ENCODE measurements at places on chromosomes 6 and 20.

DNA sequence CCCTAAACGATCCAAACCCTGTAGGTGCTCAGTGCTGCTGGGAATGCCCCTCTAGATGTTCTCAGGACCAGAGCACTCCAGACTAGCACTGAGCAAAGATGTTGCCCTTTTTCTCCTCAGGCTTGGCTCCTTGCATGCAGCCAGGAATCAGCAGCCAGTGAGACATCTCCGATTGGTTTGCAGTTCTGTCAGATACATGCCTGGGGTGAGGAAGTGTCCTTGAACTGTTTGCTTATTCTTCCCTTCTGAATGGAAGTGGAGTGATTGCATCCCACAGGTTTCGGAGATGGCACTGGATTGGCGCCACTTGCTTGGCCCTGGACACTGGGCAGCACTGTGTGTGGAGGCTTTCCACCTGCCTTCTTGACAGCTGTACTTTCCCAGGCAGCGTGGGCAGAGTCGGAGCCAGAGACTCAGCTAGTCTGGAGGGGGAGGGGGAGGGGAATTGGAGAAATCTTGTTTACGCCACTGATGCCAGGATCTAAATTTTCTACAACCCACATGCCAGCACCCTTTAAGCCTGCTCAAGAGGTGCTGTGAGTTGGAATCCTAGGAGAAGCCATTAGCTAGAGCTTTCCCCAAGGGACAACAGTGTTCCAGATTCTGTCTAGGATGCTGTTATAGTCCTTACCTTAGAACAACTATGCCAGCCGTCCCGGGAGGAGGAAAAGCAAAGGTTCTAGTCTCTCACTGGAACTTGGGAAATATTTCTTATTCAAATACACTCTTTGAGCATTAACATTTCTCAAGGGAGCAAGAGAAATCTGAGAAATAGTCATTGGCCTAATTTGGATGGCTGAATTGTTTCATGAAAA is 49.2 kb upstream of the SASH1 start:
- DNase-seq = no peak

DNA sequence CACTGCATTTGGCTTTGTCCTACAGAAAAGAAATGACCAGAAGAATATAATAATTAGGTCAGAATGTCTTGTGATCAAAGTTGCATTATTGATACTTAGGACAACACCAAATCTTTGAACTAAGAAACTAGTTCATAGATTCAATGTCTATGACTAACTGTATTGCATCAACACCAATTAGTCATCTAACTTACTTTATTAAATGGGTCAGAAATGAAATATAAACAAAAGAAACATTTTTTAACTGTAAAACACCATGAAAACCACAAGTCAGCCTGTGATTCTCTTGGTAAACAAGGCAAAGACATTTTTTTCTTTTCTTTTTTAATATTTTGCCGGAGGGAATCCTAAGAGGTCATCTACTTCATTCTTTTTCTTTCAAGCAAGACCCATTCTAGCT is 114.1 kb upstream of the HDDC2 start:
- no peak for DNase-seq

GRCh38 chr6:127191716-127192115 is 73.2 kb downstream of the RSPO3 start:
- DNase-seq = no peak

DNA sequence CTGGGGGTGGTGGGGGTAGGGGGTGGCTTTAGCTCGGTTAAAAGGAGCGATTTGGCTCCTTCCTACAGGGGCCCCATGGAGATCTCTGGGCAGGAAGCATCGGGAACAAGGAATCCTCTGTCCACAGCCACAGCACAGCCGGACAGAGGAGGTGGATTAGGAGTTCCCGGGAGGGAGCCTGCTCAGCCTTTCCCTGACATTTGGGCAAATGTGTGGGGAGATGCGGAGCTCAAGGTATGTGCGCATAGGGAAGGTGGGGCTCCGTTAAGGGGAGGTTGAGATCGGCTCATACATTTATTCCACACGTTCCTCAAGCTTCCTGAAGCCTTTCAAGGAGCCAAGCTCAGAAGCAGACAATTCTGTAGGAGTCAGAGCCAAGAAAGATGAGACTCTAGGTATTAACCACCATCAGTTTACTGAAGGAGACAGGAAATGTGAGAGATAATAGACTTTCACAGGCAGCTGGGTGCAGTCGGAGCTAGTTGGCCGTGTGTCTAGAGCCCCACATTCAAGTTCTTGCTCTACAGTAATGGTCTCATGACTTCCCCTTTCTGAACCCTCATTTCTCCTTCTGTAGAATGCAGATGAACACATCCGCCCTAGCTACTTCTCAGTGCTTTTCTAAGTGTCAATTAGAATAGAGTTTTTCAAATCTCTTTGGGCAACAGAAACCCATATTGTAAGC is 40.8 kb upstream of the EPB41L1 start:
- no peak for DNase-seq

DNA sequence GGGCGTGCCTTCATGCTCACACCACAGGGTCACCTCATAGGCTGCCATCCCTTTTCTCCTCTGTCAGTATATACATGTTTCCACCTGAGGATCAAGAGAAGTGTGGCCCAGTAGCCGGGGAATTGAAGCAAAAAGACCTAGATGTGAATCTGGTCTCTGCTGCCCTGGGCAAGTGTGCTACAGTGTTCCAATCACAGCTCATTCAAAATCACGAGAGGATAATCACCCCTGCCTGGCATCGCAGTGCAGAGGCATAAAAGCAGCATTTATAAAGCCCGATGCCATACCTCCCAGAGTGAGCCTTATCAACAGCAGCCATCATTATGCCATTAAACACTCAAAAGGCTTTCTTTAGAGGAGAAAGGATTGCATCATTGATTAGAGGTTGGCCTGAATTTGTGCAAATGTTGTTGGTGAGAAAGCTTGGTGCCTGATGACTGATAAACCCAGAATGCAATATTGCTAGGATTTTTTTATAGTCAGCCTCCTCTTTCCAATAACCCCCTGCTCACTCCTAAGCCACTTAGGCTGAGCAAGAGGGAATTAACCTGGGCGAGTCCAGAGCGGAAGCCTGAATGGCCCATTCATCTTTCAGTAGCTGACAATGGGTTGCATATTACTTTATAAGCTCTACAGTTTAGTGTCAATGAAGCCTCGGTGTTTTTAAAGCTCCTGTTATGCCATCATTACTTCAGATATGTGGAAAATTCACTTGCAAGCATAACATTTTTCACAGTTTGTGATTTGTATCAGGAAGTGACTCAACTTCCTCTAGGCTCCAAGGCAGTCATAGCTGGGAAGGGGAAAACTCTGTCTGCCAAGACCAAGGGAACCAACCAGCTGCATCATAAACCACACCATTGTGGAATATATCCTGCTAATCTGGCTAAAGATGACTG is 92.5 kb upstream of the NXT1 start:
- DNase-seq = no peak

- no peak for DNase-seq
Observed at GRCh38 chr6:28875191-28875747, 48.5 kb downstream of the TRIM27 start.

GRCh38 chr6:138012682-138013081 is 94.5 kb downstream of the PERP start:
- no peak for DNase-seq

DNA sequence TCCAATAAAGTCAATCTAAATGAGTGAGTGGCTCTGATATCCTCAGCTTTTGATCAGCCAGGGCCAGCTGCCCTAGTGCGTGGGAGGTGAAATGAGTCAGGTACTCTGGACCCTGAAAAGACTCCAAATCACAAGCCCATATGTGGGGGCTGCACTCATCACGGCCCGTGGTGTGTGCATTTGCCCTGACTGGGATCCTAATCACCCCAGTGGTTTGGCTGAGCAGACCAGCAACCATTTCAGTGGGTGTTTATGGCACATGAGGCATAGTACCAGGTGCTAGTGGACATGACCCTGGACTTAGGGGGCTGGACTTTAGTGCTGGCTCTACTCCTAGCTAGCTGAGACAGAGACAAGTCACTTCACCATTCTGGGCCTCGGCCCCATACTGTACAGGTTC is 39.4 kb downstream of the SCML4 start:
- no peak for DNase-seq

DNA sequence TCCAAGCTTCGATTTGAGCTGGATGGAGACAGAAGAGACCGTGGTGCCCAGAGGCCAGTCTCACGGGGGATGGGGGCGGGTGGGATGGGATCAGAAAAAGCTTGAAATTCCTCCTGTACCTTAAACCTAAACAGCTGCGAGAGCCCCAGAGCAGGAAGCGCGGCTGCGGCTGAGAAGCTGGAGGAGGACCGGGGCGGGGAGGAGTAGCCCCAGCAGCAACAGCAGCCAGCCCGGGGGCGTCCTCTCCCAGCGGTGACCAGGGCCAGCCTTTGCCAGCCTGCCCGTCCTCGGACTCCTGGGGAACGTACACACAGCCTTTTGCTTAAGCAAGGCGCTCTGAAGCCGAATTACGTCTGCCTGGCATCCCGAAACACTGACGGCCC is 17.4 kb upstream of the PRDM13 start:
- DNase-seq = no peak

DNA sequence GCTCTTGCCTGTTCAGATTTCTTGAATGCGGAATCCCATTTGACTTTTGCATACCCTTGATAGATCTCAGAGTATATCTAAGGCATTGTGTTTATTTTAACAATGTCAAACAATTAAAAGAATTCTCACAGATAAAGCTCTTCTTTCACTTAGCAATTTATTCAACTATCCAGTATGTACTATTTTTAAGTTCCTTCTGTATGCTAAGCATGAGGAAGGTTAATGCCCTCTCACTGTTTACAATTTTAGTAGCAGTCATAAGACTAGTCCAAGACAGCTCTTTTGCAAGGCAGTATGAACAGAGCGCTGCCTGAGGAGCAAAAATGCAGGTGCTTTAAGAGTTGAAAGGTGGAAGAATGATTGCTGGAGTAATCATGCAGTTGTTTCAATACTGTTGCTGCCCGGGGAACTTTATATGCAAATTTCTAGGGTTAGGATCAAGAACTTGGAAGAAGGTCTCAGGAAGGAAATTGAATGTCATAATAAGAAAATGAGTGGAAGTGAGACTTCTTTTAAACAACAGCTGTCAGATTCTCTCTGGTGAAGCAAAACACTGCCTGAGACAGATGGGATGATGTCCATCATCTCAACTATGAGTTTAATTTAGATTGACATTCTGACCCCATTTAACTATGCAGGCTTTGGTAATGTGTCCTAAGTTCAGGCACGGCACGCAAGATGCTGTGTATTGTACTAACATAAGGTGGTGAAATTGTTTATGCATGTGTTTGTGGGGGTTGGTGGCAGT is 1303.5 kb upstream of the CITED2 start:
- DNase-seq = no peak

GRCh38 chr6:146460941-146461340 is 82.7 kb upstream of the RAB32 start:
- DNase-seq = no peak

GRCh38 chr6:107354451-107354850 is 104.9 kb downstream of the PDSS2 start:
- DNase-seq = no peak

DNA sequence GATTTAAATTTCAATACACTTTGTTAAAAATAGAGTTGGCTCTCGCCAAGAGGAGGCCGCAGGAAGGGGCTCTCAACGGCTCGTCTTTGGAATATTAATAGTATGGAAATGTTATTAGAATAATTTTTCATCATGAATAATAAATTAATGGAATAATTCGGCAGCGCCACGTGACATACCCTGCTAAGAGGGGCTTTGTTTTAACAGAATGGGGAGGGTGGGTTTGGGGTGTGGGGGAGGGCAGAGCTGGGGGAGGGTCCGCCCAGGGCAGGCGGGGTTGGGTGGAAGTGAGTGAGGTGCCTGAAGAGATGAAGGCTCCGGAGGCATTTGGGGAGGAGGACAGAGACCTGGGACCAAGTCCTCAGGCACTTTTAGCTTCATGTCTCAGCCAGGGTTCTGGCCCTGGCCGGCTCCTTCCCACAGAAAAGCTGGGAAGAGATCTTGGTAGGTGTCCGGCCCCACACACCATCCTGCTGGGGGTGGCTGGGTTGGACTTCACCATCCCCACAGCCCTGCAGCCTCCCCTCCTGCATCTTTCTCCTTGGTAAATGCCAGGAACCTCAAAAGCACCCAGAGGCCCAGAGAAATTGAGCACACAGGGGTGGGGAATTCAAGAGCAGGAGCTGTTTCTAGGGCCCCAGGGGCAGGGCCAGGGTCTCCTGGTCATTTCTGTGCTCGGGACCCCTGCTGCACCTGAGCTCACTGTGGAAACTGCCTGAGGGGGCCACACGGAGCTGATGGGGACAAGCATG is 93.6 kb upstream of the BHLHE23 start:
- DNase-seq = no peak

DNA sequence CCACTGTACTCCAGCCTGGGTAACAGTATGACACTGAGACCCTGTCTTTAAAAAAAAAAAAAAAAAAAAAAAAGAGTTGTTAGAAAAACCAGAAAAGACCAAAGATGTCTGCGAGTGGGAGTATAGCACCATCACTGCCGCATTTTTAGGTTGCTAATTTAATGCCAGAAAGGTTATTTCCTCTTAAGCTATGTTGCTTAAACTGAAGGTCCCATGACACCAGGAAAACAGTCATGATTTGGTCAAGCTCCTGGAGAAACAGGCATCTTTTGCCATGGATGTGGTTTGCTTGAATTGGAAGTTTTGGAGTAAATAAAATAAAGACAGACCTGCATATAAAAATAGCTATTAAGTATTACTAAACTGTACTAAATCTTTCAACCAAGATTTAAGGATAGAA is 68.3 kb upstream of the TNFRSF21 start:
- DNase-seq = no peak

DNA sequence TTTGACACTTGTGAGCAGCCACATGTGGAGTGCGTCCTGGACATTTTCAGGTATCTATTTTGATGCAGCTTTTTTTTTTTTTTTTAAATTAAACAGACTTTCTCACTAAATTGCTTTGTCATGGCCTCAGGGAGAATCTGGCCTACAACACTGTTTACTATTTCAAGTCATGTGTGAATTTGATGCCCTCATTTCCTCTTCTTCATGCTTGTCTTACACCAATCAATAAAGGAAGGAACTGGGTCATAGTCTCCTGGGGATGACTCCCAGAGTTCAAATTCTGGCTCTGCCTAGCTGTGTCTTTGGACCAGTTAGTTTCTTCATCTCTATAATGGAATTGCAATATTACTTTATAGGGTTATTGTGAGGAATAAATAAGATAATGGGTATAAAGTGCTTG is 554.1 kb downstream of the PRKN start:
- no peak for DNase-seq

DNA sequence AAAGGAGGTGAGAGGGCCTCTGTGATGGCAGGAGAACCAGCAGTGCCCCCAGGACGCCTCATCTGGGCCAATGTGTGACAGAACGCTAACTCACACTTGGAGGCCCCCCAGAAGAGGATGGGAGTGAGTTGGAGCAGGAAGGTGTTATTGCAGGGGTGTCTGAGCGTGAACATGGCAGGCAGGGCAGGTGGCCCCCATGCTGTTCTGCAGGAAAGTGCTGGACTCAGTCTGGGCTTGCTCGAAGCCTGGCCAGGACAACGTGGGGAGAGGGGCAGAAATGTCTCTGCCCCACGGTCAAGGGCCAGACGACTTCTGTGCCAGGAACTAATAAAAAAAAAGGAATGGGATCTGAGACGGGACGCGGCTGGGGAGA is 931 bp upstream of the EBF4 start:
- no peak for DNase-seq
